ENCODE measurements at places on chromosomes 12 and 14.

DNA sequence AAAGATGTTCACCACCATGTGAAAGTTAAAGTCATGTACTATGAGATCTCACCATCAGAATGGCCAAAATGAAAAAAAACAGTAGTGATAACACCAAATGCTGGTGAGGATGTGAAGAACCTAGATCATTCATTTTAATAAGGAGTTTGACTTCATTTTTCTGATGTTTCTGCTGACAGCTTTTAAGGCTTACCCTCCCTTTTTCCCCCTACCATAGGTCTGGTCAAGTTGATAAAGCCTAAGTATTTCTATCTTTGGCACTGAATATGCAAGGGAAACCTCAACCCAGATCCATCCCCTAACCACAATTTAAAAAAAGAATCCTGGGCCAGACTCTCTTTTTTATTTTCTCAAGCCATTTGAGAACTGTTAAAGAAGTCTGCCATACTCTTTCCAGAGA lies 689.6 kb upstream of the FOXG1 start:
- DNase-seq, result no peak

DNA sequence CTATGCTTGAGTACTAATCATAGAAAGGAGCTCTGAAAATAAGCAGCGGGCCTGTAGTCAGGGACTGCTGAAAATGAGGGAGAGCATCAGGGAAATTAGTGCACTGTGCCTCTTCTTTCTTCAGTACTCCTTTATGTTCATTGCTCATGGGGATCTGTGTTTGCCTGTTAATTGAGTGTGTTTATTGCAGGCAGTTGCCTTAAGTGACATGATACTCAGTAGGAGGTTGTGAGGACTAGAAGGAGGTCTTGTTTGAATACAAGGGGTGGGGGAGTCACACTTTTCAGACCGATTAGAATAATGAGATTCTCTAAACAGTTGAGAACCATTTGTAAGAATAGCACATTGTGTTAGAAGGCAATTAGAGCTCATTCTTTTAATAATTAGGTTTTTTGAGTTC lies 102.6 kb upstream of the SLCO1C1 start:
- no peak for DNase-seq

GRCh38 chr14:74698465-74698864 lies 14.4 kb downstream of the AREL1 start:
- DNase-seq, result no peak

- no peak for DNase-seq
Measured at GRCh38 chr14:92471919-92472318, 41.7 kb upstream of the RIN3 start.

DNA sequence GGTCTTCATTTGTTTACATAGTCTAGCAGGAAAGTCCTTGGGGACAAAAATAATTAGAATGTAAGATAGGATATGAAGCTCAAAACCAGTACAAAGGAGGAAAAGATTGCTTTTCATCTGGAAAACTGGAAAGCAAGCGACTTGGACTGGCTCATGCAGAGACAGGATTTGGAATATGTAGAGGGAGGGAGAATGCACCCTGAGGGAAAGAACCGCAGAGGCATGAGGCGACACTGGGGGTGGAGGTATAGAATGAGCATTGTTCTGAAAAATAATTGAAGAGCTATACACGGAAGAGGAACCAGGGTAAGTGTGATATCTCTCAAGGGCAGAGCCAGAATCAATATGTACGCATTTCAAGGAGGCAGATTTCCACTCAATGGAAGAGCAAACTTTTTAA lies 85.5 kb downstream of the PLEKHG3 start:
- DNase-seq, result no peak

- no peak for DNase-seq
Measured at GRCh38 chr12:132430838-132431774, 58.8 kb upstream of the FBRSL1 start.

GRCh38 chr12:68975811-68976210 lies 42.8 kb upstream of the CPM start:
- no peak for DNase-seq

DNA sequence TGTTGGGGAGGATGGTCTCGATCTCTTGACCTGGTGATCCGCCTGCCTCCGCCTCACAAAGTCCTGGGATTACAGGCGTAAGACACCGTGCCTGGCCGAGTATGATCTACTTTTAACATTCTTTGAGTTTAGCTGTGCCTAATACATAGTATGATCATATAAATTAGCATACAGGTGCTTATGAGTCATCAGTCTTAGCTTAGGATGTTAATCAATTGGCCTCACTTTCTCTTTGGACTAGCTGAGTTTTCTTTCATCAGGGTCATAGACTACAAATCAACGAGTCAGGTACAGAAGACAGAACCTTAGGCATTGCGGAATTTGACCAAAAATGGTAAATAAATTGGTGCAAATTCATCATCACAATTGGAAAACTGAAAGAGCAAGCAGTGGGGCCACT lies 2.2 kb downstream of the SLC25A21 start:
- DNase-seq, result no peak

- DNase-seq, result no peak
Measured at GRCh38 chr14:32134448-32135097, 57.5 kb downstream of the ARHGAP5 start.

GRCh38 chr12:104522985-104523722 lies 66.4 kb downstream of the CHST11 start:
- no peak for DNase-seq

DNA sequence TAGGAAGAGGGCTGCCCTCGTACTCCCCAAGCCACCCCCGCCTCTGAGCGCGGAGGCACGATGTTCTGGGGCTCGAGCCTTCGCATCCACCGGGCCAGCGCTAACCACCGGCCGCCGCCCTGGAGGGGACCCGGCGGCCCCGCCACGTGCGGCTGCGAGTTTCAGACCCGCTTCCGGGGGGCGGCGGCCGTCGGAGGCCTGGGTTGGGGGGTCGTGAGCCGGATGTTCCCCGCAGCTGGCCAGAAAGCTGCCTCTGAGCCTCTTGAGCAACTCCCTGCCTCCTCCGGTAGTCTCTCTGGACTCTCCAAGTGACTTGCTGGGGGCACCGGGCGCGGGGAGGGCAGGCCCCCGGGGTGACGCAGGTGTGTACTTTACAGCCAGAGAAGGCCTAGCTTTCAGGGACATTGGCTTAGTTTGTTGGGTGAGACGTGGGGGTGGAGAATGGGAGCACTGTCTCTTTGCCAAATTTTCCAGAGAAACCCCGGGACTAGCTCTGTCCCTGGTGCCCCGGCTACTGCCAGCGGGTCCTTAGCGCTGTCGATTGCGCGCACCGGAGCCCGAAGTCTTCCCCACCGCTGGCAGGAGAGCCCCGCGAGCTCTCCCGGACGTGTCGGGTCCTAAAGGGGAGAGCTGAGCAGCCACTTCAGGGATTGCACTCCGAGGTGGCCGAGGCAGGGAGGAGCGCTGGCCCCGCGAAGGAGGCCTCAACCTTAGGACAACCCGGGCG lies 15.6 kb downstream of the OTX2 start:
- DNase-seq, result no peak

GRCh38 chr12:104494137-104494792 lies 37.5 kb downstream of the CHST11 start:
- DNase-seq, result peak; percentile 18

DNA sequence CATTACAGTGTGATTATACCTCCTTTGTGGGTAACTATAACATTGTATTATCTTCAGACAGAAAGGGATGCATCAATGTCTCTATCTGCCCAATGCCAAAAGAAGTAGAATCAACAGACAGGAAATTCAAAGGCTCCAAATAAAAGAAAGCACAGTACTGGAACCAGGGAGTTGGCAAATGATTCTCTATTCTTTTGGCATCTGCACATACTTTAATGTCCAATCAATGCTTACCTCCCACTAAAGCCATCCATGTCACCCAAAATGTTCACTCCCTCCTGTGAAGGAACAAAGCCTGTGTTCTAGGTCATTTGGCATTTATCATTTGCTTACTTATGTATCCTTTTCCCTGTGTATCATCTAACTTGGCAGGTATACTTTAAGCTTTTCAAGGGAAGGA lies 36.7 kb downstream of the KIF21A start:
- no peak for DNase-seq

GRCh38 chr12:87815771-87816585 lies 213.2 kb downstream of the C12orf50 start:
- no peak for DNase-seq

DNA sequence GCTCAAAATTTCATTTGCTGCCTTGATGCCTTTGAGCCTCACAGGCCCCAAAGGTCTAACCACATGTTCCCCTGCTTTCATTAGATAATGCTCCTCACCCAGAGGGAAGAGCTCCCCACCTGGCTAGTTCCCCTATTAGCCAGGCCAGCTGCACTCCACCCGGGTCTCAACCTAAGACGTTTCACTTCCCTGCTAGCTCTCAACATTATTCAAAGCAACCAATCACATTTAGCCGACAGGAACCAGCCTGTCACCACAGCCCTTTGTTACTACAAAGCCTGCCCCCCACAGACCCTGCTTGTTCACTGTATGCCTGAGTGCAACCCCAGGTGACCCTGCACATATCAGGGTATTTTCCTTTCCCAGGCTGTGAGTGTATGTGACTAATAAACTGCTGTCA lies 78.6 kb downstream of the SLC15A5 start:
- DNase-seq, result no peak

- DNase-seq, result no peak
Measured at GRCh38 chr12:4780641-4781611, 60.7 kb downstream of the GALNT8 start.

DNA sequence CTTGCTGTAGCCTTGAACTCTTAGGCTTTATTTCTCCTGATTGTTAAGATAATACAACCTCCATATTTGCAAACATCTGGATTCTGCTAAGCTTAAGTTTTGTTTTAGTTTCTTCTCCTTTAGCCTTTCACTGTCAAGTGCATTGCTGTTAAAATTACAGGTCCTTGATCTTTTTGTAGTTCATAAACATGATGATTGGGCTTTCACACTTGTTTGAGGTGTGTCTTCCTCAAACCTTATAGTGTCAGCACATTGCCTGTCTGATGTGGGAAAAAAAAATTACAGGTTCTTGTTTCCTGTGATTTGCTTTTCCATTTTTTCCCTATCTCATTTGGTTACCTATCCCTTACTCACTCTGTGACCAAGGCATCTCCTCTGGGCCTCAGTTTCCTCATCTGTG lies 59.2 kb downstream of the BICDL1 start:
- DNase-seq, result no peak

DNA sequence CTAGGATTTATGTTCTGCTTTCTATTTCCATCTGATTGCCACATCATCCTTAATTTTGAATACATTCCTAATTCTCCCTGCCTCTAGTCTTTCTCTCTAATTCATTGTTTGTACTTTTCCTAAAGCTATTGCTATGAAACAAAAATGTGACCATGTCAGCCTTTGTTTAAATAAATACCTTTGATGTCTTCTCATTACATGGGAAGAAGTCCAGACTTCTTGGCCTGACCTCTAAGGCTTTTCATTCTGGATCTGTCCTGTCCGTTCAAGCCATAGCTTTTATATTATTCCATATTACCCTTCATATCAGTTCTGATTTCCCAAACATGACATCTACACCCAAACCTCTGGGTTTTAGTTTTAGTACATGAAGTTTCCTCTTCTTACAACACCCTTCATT lies 91.4 kb downstream of the CDK17 start:
- no peak for DNase-seq

- no peak for DNase-seq
Measured at GRCh38 chr12:121279071-121279375, 17.5 kb downstream of the CAMKK2 start.

- DNase-seq, result no peak
Measured at GRCh38 chr12:24522736-24523135, 426.2 kb downstream of the BCAT1 start.

- no peak for DNase-seq
Measured at GRCh38 chr14:62101189-62101588, 339.0 kb downstream of the SNAPC1 start.

DNA sequence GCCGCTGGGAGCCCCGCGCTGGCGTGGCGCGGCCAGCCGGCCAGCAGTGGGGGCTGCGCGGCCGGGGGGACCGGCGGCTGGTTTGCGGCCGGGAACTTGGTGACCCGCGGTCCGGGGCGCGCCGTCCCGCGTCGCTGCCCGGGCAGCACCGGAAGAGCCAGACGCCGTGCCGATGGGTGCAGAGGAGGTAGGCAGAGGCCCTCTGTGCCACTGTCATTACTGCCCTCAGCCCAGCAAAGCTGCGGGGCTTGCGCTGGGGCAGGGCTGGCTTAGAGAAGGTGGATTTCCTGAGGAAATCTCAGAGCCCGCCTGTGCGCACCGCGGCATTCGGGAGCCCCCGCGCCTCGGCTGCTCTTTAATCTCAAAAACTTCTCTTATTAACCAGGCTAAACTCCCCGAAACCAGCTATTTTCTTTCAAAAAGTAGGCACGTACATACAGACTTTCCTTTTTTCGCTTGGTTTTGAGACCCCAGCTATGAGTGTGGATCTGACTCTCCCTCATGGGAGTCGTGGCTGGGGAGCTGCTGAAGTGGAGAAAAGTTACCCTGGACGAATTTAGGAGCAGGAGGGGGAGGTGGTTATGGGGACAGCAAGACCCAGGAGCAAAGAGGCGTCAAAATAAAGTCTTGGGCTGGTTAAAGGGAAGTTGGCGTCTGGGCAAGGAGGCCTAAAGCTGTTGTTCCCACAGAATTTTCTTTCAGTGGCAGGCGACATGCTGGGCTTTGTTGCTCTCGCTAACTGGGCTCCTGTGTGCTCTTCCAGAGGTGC lies 802 bp downstream of the SUSD6 start:
- DNase-seq, result peak; percentile 20

DNA sequence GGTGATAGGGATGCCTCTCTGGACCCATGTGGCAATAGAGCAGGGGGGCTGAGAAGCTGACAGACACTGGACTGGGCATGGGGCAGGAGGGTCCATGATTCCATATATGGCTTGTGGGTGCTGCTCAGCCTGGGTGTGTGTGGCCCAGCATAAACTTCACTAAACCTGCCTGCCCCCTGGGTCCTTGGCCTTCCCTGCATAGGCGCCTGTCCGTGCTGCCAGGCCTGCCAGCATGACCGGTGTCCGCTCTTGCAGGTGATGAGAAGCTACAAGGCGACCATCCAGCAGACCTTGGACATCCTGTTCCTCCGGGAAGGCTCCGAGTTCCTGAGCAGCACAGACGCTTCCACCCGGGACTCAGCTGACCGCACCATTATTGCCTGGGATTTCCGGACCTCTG lies 61.6 kb downstream of the BEGAIN start:
- no peak for DNase-seq

DNA sequence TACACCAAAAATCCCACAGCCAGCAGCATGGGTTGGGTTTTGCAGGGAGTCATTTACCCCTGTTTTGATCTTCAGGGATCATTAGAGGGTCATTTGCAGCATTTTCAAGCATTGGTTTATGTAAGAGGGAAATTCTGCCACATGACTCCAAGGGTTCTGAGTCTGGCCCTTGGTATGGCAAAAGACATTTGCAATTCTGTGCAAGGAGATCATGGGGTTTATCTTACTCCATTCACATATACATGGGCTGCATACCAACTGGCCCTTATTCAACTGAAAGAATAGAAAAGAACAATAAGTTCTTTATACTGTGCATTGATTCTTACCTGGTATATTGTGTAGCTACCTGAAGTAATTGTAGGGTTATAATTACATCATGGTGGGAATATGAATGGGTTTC lies 13.7 kb downstream of the SIX4 start:
- DNase-seq, result no peak

DNA sequence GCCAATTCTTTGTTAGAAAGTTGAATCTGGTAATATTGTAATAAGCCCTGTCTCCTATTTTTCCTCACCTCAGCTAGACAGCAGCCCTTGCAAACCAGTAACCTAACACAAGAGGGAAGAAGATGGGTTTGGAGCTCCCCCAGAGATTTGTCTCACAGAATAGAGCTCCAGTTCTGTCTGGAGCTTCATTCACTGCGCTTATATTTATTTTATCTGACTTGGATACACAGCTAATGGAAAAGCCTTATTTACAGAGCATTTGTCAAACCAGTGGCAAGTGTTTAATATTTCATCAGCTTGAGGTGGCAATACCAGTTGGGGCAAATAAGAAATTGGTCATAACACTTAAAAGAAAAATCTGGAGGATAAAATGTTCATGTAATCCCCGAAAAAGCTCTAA lies 1094.0 kb downstream of the FSCB start:
- DNase-seq, result no peak
